ENCODE measurements at places on chromosomes 16 and 17. TPM values are rescaled to one million over a fixed set of nuclear protein-coding genes. Genes with fewer than 3 reads are reported as not detected.
A peak's percentile ranks its signal among the peaks of the same experiment; 100 is the strongest.

- no peaks in the 10 kb centered on the region for H3K36me3 ChIP-seq
- no peak overlapping the region for H3K27ac ChIP-seq
- H3K4me1 ChIP-seq, result no peaks in the 10 kb centered on the region
- no peak overlapping the region for H3K4me3 ChIP-seq
- DNase-seq, result no peak
- H3K27me3 ChIP-seq, result no peaks in the 10 kb centered on the region
Observed at GRCh38 chr17:10992106-10992880, 154.4 kb upstream of the PIRT start.

DNA sequence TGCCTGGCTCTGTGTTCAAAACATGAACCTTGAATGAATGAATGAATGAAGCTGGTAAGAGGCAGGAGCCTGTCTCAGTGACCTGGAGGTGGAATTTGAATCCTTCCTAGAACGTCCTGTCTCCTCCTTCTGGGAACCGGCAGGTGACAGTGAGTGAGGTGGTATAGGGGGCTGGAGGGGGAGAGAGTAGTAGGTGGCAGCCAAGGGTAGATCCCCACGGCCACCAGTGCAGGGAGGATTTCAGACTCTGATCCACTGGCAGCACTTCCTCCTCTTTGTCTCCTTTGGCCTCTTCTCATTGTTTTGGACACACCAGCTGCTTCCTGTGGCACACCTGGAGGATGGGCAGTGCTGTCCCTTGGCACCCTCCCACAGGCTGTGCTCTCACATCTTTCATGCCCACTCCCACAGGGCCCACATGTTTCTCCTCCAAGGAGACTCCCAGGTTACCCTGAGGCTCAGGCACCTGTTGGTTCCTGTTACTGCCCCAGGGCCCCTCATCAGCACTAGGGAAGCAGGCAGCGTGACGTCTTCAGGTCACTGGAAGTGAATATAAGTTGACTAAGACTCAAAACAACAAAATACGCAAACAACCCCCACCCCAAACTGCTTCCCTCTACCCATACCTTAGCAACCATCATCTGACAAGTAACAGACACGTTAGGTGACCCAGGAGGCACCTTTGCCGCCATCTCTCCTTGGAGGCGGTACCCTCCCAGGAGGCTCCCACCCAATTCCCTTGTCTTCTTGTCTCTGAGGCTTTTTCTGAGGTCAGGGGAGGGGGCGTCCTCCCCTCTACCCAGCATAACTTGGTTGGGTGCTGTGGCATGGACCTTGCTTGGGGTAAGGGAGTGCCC, 84.6 kb downstream of the N4BP1 start:
- H3K27ac ChIP-seq, result no peak overlapping the region
- no peak overlapping the region for H3K4me3 ChIP-seq
- no peaks in the 10 kb centered on the region for H3K27me3 ChIP-seq
- no peak for DNase-seq
- no peaks in the 10 kb centered on the region for H3K36me3 ChIP-seq

Gene KRT27
- not detected for total RNA-seq

- H3K4me1 ChIP-seq, result peaks cover 47% of the 10 kb centered on the region
- no peak overlapping the region for H3K4me3 ChIP-seq
- H3K36me3 ChIP-seq, result peaks cover 90% of the 10 kb centered on the region
- peak overlapping the region; percentile 26 for H3K27ac ChIP-seq
- H3K27me3 ChIP-seq, result no peaks in the 10 kb centered on the region
Observed at GRCh38 chr17:75238684-75239191, 22.7 kb downstream of the GGA3 start.

Gene PITPNM3
- total RNA-seq, result 0.41 TPM

GRCh38 chr17:27354491-27355081, 60.7 kb downstream of the WSB1 start:
- no peaks in the 10 kb centered on the region for H3K36me3 ChIP-seq
- H3K4me3 ChIP-seq, result peak overlapping the region; percentile 67
- DNase-seq, result peak; percentile 43
- no peaks in the 10 kb centered on the region for H3K27me3 ChIP-seq
- H3K27ac ChIP-seq, result no peak overlapping the region

DNA sequence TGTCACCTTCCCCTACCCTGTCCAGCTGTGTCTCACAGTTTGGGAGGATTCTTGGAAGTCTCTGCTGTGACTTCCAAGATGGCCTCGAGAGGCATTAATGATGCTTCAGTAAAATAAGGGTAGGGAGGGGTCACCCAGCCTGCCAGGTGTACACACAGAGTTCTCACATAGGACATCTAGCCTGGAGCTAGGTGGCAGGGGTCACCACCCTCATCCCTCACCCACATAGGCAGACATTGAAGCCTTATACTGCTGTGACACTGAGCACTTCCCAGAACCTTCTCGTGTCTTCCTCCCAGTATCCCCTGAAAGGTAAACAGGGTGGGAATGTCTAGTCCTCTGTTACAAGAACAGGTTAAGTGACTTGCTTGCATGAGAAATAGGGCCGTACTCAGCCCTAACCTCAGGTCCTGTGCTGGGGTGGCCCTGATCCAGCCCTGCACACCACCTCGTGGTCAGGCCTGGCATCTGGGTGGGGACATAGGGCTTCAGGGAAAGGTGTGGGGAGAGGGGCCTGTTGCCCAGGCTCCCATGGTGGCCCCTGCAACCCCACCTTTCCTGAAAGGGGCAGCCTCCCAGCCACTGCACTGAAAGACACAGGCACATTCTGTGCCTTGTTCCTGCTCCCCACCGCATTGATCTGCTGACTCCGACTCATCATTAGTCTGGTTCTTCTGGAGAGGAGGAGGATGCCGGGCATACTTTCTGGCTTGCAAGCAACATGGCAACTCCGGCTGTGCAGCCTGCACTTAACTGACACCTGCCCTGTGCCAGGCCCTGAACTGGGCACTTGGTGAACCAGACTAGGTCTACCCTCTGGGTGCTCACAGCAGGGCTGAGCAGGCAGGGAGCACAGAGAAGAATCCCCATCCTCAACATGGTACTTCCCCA, 3.6 kb upstream of the MMP15 start:
- peaks cover 35% of the 10 kb centered on the region for H3K4me1 ChIP-seq
- no peaks in the 10 kb centered on the region for H3K27me3 ChIP-seq
- H3K4me3 ChIP-seq, result no peak overlapping the region
- H3K27ac ChIP-seq, result no peak overlapping the region
- H3K36me3 ChIP-seq, result peaks cover 20% of the 10 kb centered on the region

Gene FNDC8
- not detected for total RNA-seq

DNA sequence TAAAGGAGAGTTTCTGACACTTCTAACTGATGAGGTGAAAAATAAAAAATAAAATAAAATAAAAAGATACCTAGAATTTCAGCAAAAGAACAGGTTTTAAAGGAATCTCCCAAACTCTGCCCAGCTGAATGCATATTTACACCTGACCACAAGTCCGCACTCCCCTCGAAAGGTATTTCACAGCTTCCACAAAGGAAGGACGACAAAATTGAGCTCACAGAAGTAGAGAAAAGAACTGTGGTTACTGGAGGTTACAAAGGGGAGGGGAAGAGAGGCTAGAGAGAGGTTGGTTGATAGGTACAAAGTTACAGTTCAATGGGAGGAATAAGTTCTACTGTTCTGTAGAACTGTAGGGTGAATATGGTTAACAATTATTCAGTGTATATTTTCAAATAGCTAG, 5.0 kb downstream of the LITAF start:
- no peak for DNase-seq
- no peak overlapping the region for H3K4me3 ChIP-seq
- H3K36me3 ChIP-seq, result peaks cover 19% of the 10 kb centered on the region
- no peak overlapping the region for H3K27ac ChIP-seq

Gene SEZ6
- 0.31 TPM for total RNA-seq

Gene C16orf96
- 0.42 TPM for total RNA-seq

- peaks cover 21% of the 10 kb centered on the region for H3K27me3 ChIP-seq
- peaks cover 11% of the 10 kb centered on the region for H3K4me1 ChIP-seq
- H3K36me3 ChIP-seq, result no peaks in the 10 kb centered on the region
- H3K4me3 ChIP-seq, result no peak overlapping the region
- no peak overlapping the region for H3K27ac ChIP-seq
Observed at GRCh38 chr17:54899201-54899600, 1.5 kb upstream of the TOM1L1 start.

- peaks cover 2% of the 10 kb centered on the region for H3K36me3 ChIP-seq
- no peaks in the 10 kb centered on the region for H3K4me1 ChIP-seq
- no peak overlapping the region for H3K4me3 ChIP-seq
- H3K27me3 ChIP-seq, result no peaks in the 10 kb centered on the region
- no peak for DNase-seq
Observed at GRCh38 chr16:81586977-81587625, 142.5 kb downstream of the CMIP start.

Gene PDILT
- not detected for total RNA-seq

GRCh38 chr16:11135464-11135973, 120.5 kb downstream of the SOCS1 start:
- peaks cover 13% of the 10 kb centered on the region for H3K36me3 ChIP-seq
- no peak overlapping the region for H3K4me3 ChIP-seq
- H3K4me1 ChIP-seq, result peaks cover 17% of the 10 kb centered on the region
- H3K27ac ChIP-seq, result no peak overlapping the region
- H3K27me3 ChIP-seq, result no peaks in the 10 kb centered on the region
- no peak for DNase-seq

DNA sequence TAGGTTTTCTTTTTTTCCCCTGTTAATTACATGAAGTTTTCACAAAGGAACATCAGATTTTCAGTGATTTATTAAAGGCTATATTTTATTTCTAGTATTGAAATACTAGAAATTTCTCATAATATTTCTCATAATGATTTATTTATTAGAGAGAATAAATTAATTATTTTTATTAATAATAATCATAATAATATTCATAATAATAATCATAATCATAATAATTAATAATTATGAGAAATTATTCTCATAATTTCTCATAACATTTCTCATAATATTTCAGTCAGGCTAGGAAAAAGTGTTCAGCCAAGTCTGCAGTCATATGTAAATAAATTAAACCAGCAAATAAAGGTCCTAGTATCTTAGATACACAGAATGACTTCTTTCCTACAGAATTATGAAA, 41.4 kb downstream of the CNTNAP4 start:
- H3K27me3 ChIP-seq, result no peaks in the 10 kb centered on the region
- no peaks in the 10 kb centered on the region for H3K4me1 ChIP-seq
- H3K4me3 ChIP-seq, result no peak overlapping the region
- H3K27ac ChIP-seq, result no peak overlapping the region

GRCh38 chr16:74724820-74725549, 24.3 kb upstream of the MLKL start:
- no peak for DNase-seq
- H3K27ac ChIP-seq, result no peak overlapping the region
- peaks cover 2% of the 10 kb centered on the region for H3K27me3 ChIP-seq
- no peaks in the 10 kb centered on the region for H3K36me3 ChIP-seq
- H3K4me1 ChIP-seq, result peaks cover 3% of the 10 kb centered on the region
- no peak overlapping the region for H3K4me3 ChIP-seq

Gene CCL17
- total RNA-seq, result not detected

Gene KRT31
- total RNA-seq, result not detected

- H3K4me1 ChIP-seq, result no peaks in the 10 kb centered on the region
- H3K36me3 ChIP-seq, result peaks cover 28% of the 10 kb centered on the region
- no peaks in the 10 kb centered on the region for H3K27me3 ChIP-seq
- no peak overlapping the region for H3K27ac ChIP-seq
Observed at GRCh38 chr16:68049449-68049848, 26.4 kb downstream of the DUS2 start.

- H3K36me3 ChIP-seq, result peaks cover 23% of the 10 kb centered on the region
- H3K27me3 ChIP-seq, result no peaks in the 10 kb centered on the region
- H3K27ac ChIP-seq, result no peak overlapping the region
- H3K4me1 ChIP-seq, result peaks cover 25% of the 10 kb centered on the region
Observed at GRCh38 chr17:54967621-54968261, 713 bp downstream of the COX11 start.

DNA sequence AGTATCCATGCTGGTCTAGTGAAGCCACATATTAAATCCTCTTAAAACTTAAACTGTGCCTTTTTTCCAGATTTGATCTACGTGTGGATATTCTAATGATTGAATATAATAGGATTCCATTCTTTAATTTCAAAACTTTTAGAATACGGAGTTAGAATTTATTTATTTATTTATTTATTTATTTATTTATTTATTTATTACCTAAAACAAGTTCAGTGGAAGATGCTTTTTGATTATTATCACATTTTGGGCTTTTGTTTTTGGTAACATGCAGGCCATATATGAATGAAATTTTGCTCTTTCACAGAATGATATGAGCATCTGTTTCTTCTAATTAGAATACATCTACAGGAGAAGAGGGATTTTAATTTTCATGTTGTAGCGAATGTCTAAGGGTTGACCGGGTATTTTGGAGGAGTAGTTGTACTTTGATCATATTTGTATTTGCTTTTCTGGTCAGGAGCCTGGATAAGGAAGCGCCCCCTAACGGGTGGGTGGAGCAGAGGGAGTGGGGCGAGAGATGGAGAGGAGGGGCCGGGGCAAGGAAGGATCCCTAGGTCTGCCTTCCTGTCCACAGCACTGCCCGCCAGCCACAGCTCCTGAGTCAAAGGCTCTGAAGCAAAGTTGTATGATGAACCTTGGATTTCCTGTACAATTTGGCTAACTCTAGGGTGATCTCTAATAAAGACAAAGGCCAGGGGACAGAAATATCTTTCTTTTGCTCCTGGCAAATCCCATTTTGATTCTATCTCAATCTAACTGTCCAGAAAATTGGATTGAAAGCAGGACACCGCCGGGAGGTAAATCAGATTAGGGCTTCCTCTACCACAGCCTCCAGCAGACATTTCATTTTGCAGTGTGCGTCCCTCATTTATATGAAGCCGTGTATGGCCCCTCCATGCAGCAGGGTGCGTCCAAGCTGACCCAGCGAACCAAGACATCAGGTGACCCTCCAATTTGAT, 149.1 kb downstream of the PRKCA start:
- no peak overlapping the region for H3K4me3 ChIP-seq
- peaks cover 3% of the 10 kb centered on the region for H3K36me3 ChIP-seq
- peak; percentile 23 for DNase-seq
- H3K27me3 ChIP-seq, result no peaks in the 10 kb centered on the region

DNA sequence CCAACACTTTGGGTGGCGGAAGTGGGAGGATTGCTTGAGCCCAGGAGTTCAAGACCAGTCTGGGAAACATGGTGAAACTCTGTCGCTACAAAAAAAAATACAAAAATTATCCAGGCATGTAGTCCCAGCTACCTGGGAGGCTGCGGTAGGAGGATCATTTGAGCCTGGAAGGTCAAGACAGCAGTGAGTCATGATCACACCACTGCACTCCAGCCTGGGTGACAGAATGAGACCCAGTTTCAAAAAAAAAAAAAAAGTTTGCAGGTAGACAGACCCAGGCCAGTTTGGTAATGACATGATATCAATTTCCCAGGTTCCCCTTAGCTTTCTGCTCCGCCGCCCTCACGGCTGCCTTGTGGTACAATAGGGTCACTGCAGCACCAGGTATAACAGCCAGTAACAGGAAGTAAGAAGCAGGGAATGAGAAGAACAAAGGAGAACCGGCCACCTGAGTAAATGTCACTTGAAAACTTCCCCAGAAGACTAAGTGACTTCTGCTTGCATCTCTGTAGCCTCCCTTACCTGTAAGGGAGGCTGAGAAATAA, 201.2 kb upstream of the HSBP1 start:
- H3K36me3 ChIP-seq, result no peaks in the 10 kb centered on the region
- H3K27me3 ChIP-seq, result no peaks in the 10 kb centered on the region
- H3K4me1 ChIP-seq, result no peaks in the 10 kb centered on the region
- DNase-seq, result no peak
- no peak overlapping the region for H3K27ac ChIP-seq
- no peak overlapping the region for H3K4me3 ChIP-seq

GRCh38 chr16:84423416-84423837, 55.1 kb downstream of the ATP2C2 start:
- no peaks in the 10 kb centered on the region for H3K4me1 ChIP-seq
- peak; percentile 24 for DNase-seq
- no peak overlapping the region for H3K27ac ChIP-seq
- no peaks in the 10 kb centered on the region for H3K36me3 ChIP-seq
- no peaks in the 10 kb centered on the region for H3K27me3 ChIP-seq

Gene WSCD1
- total RNA-seq, result not detected

- H3K4me3 ChIP-seq, result peak overlapping the region; percentile 63
- peaks cover 77% of the 10 kb centered on the region for H3K4me1 ChIP-seq
- H3K27me3 ChIP-seq, result peaks cover 4% of the 10 kb centered on the region
- DNase-seq, result peak; percentile 86
- peak overlapping the region; percentile 35 for H3K27ac ChIP-seq
Observed at GRCh38 chr16:3021449-3022207, 1.5 kb downstream of the TNFRSF12A start.

All from CD4-positive, alpha-beta T cell (primary cell).